ENCODE measurements at places on chromosomes 6 and 20.
A peak's percentile ranks its signal among the peaks of the same experiment; 100 is the strongest.

DNA sequence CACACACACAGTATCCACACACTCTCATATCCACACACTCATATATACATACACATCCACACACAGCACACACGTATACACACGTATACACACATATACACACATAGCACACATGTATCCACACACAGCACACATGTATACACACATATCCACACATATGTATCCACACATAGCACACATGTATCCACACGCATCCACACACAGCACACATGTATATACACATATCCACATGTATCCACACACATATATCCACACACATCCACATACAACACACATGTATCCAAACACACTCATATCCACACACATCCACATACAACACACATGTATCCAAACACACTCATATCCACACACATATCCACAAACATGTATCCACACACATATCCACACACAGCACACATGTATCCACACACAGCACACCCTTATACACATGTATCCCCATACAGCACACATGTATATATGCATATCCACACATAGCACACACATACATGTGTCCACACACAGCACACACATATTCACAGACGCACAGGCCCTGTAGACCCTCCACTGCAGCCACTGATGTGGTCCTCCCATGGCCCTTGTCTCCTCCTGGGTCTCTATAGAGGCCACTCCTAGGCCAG, 172.1 kb downstream of the CDH4 start:
- DNase-seq: no peak

DNA sequence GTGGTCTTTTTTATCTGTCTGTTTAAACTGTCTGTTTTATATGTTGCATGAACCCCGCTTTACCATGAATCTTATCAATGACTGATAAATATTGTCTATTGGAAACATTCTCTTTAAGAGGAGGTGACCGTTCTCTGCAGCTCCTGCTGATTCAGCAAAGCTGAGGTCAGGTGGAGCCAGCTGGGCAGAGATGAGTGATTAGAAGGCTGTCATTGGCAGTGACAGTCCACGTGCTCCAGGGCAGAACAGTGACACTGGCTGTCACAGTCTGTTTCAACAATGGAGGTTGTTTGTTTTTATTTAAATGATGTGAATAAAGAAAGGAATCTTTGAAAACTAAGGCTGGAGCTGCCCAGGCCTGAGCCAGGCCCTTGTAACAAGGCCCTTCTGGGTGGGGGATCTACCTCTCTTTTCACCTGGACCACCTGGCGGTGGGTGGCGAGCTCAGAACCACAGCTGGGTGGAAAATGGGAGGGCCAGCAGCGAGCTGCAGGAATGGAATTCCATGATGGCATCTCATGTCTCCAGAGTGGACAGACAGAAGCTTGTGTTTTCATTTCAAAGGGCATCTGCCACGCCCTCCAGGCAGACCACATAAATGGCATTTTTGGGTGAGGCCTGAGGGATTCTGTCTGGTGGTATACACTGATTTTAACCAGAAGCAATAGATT, 12.6 kb downstream of the SYNJ2 start:
- DNase-seq: no peak

DNA sequence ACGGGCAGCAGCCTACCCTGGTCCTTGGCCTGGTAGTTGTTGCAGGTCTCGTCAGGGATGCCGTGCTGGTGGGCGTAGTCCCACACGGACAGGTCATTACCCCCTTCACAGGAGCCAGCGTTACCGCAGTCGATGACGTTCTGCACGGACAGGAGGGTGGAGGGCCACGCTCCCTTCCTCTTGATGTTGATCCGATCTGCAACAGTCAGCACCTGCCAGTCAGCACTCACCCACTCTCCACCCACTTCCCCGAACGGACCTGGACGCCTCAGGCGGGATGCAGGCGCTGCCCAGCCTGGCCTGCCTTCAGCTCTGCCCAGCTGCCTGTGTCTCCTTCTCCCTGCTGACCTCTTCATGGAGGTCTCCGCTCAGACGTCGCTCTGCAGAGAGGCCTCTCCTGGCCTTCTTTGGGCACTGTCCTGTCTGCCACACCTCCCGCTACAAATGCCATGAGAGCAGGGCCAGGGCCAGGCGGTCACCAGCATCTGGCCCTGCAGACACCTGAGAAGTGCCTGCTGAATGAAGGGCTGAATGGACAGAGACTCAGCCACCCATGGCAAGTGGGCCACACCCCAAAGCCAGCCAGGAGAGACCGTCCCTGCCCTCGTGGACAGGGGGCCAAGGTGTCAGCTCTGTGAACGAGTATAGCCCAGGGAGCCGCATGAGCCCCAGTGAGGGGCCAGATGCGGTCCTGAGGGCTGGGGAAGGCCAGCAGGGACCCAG, 5.4 kb downstream of the CTSZ start:
- DNase-seq: no peak

GRCh38 chr6:116388924-116389323, 18.2 kb downstream of the DSE start:
- no peak for DNase-seq

DNA sequence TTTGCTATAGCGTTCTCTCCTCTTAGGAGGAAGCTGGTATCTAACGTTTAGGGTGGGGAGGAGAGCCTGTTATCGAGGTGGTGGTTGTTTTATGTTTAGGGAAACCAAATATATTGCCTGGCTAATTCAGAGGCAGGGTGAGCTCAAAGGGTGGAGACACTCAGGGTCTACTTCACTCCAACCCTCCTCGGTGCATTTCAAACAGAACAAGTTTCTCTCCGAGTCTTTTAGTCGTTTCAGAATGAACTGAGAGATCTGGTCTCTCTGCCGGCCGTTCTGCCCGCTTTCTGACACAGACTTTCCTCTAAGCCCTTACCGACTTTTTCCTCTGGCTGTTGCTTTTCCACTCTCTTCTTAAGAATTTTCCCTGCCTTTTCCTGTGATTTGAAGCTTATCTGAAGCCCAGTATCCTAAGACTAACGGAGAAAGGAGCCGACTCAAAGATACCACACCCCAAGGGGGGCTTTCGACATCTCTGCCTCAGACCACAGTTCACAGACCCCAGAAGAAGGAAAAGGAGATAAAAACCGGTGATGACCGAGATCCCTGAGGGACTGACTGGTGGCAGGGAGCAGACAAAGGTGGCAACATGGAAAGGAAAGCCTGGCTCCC, 865 bp downstream of the STK38 start:
- DNase-seq: peak; percentile 40

- no peak for DNase-seq
Measured at GRCh38 chr6:159349915-159350314, 180.7 kb downstream of the FNDC1 start.

GRCh38 chr6:125918230-125918629, 38.3 kb upstream of the HINT3 start:
- DNase-seq: no peak

DNA sequence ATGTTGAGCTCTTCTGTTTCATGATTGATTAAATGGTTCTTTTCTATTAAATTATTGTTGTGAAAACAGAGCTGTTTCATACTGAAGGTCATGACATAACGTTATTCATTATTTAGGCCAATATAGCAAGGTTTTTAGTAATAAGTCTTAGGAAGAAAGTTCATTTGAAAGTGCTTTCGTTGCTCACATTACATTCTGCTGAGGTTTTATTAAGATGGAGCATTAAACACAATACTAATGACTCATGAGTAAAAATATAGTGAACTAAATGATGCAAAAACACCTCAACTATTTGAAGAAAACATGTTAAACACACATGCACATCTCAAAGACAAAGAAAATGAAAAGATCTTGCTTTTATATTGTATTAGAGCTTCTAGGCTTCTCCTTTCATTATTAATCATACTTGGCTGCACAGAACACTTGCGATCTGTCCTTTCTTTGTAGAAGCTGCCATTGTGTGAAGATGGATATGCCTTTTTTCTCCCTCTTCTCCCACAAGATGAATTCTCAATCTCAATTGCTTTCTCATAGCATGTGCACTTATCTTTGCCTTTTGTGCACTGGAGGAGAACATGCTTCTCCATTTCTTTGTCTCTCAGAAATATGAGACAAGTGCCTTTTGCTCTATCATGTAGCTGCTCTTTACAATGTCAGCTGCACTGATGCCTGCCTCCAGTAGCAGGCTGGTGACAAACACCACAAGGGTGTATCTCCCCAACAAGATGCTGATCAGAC, 312.4 kb downstream of the PHF3 start:
- no peak for DNase-seq

GRCh38 chr6:15509335-15509933, 153.4 kb downstream of the DTNBP1 start:
- no peak for DNase-seq

DNA sequence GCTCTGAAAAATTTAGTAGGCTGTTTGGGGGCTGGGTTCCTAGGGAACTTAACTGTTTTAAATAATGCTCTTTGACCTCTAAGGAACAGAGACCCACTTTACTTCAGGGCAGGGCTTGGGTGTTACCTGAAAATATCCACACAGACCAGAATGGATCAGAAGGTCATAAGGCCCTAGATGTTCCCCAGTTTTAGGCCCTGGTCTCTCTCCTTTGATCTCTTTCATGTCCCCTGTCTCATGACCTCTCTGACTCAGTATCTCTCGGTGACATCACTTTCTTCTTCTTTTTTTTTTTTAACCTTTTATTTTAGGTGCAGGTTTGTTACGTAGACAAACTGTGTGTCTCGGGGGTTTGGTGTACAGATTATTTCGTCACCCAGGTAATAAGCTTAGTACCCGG, 272.1 kb upstream of the SGK1 start:
- no peak for DNase-seq

DNA sequence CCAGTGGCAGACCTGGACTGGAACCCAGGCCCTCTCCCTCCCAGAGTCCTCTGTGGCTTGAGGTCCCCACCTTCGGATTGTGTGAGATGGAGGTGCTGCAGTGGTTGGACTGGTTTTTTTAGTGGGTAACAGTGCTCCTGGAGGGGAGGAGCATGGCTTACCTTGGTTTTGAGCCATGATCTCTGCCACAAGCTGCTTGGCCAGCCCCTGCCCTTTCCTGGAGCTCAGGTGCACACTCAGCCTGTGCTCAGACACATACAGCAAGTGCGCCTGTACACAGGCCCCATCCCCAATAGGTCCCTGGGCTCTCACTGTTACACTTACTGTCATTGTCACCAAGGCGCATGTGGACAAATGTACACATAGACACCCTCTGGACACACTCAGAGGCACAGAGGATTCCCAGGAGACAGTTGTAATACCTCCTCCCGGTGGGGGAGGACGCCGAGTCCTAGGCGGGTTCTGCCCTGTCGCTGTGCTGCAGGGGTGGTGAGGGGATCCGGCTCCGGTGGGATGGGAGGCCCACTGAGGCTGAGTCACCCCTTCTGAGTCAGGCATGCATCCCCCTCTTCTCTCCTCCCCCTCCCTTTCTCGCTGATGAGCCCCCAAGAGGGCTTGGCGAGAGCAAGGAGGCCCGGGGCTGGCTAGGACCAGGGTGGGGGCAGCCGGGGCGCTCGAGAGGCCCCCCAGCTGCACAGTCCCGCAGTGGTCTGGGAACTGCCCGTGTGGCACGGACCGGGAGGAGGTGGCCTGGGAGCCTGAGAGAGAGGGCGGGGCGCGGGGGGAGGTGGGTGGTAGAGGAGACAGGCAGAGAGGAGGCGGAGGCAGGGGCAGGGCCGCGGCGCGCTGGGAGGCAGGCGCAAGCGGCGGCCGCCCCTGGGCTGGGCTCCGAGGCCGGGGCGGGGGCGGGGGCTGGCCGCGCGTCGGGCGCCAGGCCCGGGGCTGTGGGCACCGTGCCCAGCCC, 522 bp upstream of the EPB41L1 start:
- peak; percentile 40 for DNase-seq
